ENCODE measurements at places on chromosomes 16 and 17. TPM values are rescaled to one million over a fixed set of nuclear protein-coding genes. Genes with fewer than 3 reads are reported as not detected.

- DNase-seq, result no peak
Observed at GRCh38 chr16:17556276-17557052, 85.7 kb upstream of the XYLT1 start.

DNA sequence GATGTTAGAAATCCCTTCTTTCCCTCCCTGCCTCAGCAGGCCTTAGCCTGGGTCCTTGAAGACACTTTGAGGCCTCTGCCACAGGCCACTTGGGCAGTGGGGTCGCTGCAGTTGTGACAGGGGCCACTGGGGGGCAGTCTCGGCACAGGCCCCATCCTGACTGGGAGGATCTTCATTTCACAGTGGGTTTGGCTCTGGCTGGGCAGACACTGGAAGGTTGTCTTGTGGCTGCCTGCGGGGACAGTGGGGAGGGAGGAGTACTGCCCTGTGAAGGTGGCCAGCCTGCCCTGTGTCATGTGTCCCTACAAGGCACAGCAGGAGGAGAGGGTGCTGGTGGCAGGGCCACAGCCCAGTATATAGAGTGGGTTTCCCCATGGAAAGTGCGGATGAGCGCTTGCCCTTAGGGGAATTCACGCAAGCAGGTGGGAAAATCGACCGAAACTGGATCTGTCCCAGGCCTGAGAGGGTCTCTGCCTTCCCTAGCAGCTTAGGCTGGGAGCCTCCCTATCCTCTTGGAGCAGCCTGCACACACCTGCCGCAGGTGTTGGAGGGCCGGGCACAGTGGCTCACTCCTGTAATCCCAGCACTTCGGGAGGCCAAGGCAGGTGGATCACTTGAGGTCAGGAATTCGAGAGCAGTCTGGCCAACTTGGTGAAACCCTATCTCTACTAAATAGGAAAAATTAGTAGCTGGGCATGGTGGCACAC lies 28.8 kb downstream of the GINS2 start:
- DNase-seq, result no peak

GRCh38 chr17:60599220-60599619 lies 773 bp upstream of the PPM1D start:
- no peak for DNase-seq

- DNase-seq, result no peak
Observed at GRCh38 chr17:44655983-44656710, at the start of gene MEIOC. TSS of gene MEIOC (plus strand) at chr17:44656468. CDS start at chr17:44656614, 146 bp downstream.

DNA sequence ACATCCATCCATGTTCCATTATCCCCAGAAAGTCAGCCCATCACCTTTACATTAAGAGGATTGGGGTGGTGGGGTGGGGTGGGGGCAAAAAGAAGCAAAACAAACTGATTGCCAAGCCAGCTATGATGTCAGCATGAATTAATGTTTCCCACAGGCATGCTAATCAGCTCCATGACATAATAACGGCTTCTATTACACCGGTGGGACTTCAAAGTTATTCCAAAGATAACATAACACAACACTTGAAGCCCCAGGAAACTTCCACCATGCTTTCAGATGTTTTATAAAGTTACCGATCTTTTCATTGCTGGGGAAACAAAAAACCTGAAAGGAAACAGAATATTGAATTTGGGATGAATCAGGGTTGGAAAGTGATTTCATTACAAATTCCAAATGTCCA lies 155.9 kb upstream of the IRX5 start:
- DNase-seq, result no peak

DNA sequence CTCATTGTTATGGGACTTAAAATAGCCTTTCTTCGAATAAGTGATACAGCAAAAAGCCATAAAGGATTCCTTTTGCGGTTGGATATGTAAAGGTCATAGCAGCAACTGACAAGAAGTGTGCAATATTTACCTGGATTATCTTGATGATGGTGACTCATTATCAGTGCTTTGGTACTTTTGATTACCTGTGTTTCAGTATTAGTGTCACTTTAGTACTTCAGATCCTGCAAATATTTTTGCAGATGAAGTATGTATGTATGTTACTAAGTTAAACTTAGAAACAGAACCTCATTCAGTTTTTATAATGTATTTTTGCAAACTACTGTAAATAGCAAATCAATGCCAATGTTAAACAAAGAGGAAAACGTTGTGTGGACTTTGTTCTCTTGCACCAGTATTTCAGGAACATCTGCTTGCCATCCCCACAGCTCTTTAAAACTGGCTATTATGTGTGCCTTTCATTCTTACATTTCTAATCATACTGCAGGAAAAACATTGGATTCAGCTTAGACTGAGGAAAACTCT lies 10.5 kb downstream of the CNEP1R1 start:
- no peak for DNase-seq

The FOXF1 gene
- polyA plus RNA-seq, result 0.04 TPM
